ENCODE measurements at places on chromosomes 11 and 22.

- no peak for DNase-seq
Observed at GRCh38 chr11:70618431-70619101, 220.2 kb downstream of the CTTN start.

DNA sequence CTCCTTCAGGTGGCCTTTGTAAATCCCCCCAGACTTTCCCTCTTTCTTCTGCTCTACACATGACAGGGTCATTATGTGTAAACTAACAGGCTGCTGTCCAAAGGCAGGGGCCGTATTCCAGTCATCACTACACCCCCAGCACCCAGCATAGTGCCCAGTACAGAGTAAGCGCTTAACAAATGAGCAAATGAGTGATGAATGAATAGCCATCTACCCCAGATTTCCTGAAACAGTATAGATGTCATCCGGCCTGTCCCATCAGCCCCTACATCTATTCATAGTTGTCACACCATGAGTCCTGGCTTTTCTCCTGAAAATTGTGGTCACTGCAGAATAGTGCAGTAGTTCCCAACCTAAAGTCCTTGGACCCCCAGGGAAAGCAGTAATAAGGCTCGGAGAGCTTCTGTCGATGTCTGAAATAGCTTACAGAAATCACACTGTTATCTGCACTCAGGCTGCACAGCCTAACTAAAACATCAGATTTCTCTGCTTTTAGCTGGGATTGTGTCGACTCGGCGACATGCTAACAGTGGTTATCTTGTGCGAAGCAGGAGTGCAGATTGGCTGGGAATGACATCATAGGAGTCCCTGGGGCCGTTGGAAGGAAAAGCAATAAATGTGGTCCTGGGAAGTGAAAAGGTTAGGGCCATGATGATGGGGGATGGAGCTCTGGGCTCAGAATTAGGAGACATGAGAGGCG, 143.8 kb upstream of the NECTIN1 start:
- DNase-seq = no peak

- no peak for DNase-seq
Observed at GRCh38 chr22:19722178-19722981, 959 bp upstream of the GP1BB start.

GRCh38 chr22:22827187-22827939, 60.3 kb upstream of the IGLL5 start:
- no peak for DNase-seq

DNA sequence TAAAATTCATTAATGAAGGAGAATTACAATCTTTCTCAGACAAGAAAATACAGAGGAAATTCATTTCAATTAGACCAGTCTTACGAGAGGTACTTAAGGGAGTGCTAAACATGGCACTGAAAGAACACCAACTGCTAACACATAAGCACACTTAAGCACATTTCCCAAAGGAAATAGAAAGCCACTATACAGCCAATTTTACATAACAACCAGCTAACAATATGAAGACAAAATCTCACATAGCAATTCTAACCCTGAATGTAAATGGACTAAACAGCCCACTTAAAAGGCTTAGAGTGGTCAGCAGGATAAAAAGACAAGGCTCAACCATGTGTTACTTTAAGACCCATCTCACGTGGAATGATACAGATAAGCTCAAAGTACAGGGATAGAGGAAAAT, 339.5 kb upstream of the LUZP2 start:
- no peak for DNase-seq

All from substantia nigra (tissue), 51 donors.